ENCODE measurements at places on chromosomes 7 and 10.

GRCh38 chr10:22712211-22712955 is 2.0 kb downstream of the PIP4K2A start:
- DNase-seq = no peak

GRCh38 chr10:76149182-76149581 is 717.8 kb downstream of the LRMDA start:
- DNase-seq = no peak

DNA sequence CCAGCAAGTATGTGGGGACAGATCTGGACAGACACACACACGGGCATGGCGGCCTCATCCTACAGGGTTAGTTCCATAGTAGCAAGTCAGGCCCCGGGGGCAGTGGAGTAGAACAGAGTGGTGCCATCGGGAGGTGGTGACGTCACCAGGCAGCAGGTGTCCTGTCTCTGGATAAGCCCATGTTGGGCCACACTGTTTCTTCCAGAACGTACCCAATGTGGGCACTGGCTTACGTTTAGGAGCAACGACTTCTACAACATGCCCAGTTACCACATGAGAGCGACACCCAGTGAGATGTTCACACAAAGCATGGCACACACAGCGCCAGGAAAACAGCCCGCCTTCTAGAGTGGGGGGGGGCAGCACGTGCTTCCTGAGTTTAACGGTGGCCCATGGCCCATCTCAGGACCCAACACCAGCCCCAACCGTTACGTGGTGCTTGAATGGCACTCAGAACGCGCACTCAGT is 67.8 kb downstream of the CTBP2 start:
- no peak for DNase-seq

DNA sequence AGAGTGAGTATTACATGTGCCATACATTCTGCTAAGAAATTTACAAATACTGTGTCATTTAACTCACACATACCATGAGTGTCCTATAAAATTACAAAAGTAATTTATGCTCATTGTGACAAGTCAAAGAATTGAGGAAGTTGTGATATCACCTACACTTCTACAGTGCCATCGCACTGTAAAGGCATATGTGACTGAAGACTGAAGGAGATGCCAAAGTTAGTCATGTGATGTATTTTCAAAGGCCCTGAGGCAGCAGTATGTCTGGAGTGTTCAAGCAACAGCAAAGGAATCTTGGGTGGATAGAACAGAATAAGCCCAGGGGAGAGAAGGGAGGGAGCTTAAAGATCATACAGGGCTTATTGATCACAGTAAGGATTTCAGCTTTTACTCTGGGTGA is 176.8 kb downstream of the WNT2 start:
- no peak for DNase-seq

- DNase-seq = no peak
Measured at GRCh38 chr7:75617634-75618234, 121.0 kb downstream of the HIP1 start.

DNA sequence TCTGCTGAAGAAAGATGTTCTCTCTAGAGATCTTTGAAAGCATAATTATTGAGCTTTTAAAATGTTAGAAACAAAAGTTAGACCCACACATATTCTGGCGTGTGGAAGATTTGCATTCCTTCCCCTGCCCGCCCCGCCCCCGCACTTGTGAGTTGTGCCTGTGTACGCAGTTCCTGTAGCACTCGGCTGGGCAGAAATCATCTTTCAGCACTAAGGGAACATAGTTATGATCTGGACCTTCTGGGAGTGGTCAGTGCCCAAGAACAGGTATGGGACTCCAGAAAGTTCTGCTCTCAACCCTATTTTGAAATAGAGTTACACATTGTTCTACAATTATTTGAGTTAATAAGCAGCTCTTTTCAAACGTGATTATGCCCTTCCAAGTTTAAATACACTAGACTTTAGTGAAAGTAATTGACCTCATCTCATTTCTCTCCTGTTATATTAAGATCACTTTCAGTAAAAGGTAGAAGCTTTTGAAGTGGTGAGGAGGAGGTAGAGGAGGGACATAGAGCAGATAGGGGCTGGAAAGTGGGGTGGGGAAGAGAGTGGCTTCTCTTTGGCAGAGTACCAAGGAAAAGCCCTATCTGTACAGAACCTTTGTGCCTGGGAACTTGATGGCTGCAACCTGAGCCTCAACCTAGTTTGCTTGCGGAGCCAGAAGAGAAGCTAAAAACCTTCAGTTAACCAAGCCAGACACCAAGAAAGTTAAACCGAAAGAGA is 5.7 kb downstream of the BLVRA start:
- DNase-seq = no peak

Measured in neural crest cell (in vitro differentiated cells).